ENCODE measurements at places on chromosomes 16 and 17.

DNA sequence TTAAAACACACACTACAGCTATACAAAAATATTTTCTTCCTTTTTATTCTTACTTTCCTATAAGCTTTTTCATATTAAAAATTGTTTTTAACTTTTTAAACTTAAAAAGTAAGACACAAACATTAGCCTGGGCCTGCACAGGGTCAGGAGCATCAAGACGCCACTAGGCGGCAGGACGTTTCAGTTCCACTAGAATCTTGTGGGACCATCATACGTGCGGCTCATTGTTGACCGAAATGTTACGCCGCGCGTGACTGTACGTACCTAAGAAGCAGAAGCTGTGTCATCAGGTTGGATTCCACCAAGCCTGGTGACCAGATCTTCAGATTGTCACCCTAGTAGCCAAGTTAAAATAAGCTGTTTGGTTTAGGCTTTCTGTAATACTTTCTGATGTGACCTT is 47.1 kb downstream of the USP10 start:
- DNase-seq = no peak

GRCh38 chr16:11015076-11015475 is 70.7 kb downstream of the CLEC16A start:
- DNase-seq = no peak

DNA sequence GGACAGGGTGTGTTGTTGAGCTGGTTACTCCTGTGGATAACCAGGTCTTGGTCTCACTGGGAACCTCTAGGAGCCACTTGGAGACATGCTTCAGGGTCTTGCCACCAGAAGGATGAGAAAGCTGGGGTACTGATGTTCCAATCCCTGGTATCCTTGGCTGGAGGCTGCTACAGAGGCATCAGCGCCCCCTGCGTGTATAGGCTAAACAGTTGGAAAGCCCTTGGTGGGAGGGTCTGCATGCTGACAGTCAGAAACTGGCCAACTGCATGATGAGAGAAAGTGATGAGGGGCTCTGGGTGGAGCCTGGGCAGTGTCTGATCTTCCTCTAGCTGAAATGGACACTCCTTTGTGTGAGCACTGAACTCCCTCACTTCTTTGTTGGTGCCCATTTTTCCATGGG is 536.9 kb downstream of the XYLT1 start:
- no peak for DNase-seq

- peak; percentile 68 for DNase-seq
Observed at GRCh38 chr16:88747588-88748301, 37.3 kb downstream of the PIEZO1 start.

GRCh38 chr17:61325382-61326073 is 74.1 kb upstream of the TBX2 start:
- no peak for DNase-seq

DNA sequence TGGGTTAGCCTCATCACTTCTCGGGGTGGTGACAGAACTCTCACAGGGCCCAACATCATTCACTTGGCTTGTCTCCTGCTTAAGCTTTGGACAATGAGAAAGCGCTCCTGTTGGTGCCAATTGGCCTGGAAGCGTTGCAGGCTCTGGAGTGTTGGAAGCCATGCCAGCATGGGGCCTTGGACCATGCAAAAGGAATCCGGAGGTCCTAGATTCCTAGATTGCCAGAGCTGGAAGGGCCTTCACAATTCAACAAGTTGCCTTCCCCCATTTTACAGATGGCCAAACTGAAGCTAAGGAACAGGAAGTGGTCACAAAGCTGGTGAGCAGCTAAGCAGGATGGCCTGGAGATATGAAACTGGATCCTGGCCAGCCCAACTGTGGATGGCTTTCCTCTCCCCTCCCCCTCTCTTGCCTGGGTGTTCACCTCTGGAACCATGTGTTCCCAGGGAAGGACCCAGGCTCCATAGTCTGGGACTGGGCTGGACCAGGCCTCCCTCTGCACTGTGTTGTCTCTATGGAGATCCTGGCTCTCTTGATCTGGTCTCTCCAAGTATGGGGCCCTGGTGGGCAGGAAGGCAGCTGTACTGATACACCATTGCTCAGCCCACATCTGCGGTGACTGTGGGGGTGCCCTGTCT is 6.0 kb upstream of the IGFBP4 start:
- no peak for DNase-seq

DNA sequence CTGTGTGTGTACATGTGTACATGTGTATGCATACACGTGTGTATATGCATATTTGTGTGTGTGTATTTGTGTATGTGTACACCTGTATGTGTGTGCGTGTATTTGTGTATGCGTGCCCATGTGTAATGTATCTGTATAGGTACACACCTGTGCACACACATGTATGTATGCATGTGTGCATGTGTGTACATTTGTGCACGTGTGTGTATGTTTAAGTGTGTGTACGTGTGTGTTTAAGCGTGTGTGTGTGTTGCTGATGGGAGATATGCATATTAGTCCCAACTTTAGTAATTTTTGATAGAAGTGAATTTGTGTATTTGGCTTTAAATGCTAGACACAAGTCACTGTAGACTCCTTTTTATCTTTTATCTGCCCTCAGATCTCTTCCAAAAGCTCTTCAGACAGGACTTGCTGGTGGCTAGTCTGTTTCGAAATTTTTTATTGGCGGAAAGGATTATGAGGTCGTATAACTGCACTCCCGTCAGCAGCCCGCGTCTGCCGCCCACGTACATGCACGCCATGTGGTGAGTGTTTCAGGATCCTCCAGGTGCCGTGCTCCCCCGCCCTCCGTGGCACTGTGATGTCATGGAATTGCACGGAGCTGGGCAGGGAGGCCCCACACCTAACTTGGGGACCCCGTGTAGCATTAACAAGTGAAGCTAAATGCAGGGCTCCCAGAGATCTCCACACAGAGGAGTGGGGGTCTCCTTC is 168.8 kb upstream of the CHMP6 start:
- no peak for DNase-seq

GRCh38 chr16:89618109-89618998 is 4.9 kb downstream of the DPEP1 start:
- DNase-seq = no peak

DNA sequence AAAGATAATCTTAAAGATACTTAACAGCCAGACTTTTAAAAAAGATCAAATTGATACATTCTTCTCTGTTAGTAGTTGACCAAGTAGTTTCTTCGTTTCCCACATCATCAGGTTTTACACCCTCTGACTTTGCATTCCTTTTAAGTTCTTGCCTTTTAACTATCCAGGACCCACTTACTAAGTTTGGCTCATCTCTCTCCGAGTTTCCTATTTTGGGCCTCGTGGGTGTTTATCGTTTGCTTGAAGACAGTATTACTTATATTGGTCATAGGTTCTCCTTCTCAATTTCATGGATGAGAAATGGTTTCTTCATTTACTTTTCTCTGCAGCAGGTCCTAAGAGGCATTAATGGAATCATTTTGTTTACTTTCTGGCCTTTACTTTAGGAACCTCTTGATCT is 43.2 kb downstream of the RPA1 start:
- DNase-seq = no peak

- peak; percentile 30 for DNase-seq
Observed at GRCh38 chr17:79874329-79874981, 35.2 kb upstream of the CBX4 start.

GRCh38 chr16:79182616-79183015 is 417.9 kb downstream of the MAF start:
- DNase-seq = no peak

All from NCI-H1436 (cell line).